ENCODE measurements at places on chromosomes 3 and 15.

DNA sequence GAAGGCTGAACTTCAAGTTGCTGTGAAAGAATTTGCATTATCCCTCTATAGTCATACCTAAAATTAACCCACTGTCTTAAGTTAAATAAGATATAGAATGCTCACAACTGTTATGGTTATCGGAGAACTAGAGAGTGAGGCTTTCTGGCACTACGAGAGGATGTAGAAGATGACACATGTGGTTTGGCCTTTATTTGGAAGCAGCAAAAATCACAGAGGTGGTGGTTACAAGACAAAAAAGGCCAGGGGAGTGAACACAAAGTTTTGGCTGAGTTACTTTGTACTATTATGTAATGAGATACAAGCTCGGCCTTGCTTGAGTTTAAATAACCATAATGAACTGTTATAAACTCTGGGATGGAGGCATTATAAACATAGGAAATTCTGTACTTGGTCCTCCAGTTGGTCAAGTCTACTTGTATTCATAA lies 78.3 kb upstream of the ICE2 start:
- DNase-seq, result no peak

- no peak for DNase-seq
These were observed 47.1 kb downstream of the PDIA5 start for GRCh38 chr3:123113889-123114450.

GRCh38 chr15:58513008-58513407 lies 81.2 kb downstream of the LIPC start:
- DNase-seq, result no peak

- no peak for DNase-seq
These were observed 3.1 kb downstream of the GP5 start for GRCh38 chr3:194395778-194396538.

DNA sequence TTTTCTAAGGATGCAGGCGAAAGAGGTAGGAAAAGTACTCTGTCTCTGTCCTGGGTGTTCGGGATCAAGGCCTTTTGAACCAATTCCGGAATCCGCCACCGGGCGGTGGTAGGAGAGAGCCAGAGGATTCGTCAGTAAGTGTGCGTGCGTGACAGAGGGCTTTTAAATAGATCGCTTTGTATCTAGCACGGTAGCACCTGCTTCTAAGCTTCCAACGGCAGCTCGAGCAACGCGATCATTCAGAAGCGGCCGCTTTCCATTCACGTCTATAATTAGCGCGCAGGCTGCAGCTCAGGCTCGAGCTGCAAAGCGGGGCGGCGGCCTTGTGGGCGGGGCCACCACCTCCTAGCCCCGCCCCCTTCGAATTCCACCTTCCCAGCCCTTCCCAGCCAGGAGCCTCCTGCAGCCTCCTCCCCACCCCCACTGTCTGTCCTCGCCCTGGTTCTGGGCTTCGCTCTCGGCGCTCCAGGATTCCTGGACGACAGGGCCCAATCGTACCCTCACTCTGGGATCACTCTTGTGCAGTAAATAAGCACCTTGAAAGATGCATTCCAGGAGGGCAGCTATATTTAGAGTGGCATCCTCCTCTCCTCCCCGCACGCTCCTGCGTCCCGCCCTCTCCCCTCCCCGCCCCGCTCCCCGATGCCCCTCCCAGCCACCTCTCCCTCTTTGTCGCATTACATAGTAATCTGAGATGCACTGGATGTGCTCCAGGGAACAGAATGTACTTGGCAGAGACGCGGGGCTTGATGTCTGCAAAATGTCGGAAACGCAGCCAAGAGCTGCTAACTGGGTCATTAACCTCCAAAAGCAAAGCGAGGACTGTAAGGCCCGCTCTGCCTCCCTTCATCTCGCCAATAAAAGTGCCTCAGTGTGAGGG lies 224.1 kb upstream of the TPRG1 start:
- DNase-seq, result no peak

- no peak for DNase-seq
These were observed 20.1 kb upstream of the MAGEF1 start for GRCh38 chr3:184731786-184732537.

GRCh38 chr3:124248471-124249028 lies 256.6 kb upstream of the ROPN1 start:
- DNase-seq, result no peak

DNA sequence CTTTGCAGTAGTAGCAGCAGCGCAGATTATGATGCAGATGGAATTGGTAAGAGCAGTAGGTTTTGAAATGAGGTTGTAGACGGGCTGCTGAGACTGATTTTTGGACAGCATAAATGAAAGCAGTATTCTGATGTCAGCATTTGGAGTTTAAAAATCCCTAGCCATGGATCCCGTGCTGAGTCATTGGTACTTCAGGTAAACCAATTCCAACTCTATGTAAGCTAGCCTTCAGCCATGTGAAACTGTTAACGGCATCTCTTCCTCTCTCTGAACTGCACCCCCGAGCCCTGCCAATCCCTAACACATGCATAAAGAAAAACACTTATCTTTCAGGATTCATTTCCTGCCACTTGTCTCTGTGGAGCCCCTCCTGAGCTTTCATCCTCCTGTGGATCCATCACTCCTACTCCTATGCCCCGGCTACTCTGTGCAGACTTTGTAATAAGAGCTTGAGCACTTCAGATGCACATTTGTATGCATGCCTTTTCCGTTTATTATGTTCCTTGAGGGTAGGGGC lies 119.0 kb downstream of the AKAP13 start:
- DNase-seq, result no peak

- DNase-seq, result no peak
These were observed 452.1 kb downstream of the RAP2B start for GRCh38 chr3:153614140-153614539.

- no peak for DNase-seq
These were observed 290.8 kb downstream of the UBE2E2 start for GRCh38 chr3:23493889-23494288.

DNA sequence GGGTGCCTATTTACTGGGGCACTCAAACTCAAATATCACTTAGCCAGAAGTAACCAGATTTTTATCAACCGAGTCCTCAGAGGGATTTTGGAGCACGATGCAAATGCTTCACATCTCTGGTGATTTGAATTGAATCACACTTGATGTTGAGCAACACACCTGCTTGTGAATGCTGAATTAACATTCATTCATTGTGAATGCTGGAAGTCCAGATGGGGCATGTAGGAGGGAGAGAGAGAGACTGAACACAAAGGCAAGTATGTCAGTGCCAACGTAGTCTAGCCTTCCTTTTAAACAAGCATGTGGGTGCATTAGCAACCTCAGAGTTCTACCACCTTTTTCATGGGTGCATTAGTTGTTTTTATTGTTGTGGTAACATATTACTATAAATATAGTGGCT lies 156.2 kb downstream of the ADAMTSL3 start:
- no peak for DNase-seq
